ENCODE measurements at places on chromosomes 6 and 20.

GRCh38 chr6:134431421-134431859, 113.5 kb upstream of the SGK1 start:
- no peak for DNase-seq

DNA sequence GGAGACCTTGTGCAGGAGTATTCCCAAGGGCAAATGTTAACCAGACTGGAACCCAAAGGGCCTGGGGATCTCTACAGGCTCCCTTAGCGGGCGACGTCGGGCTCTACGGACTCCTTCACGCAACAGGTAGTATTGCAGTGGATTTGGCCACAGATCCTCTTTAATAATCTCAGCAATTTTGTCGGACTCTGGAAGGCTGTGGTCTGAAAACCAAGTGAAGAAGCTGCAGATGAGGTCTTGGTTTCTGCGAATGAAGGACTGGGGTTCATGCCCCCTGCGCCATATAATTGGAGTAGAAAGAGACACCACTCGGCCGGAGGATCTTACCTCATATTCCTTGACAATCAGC, 1.3 kb downstream of the TSPYL1 start:
- no peak for DNase-seq

DNA sequence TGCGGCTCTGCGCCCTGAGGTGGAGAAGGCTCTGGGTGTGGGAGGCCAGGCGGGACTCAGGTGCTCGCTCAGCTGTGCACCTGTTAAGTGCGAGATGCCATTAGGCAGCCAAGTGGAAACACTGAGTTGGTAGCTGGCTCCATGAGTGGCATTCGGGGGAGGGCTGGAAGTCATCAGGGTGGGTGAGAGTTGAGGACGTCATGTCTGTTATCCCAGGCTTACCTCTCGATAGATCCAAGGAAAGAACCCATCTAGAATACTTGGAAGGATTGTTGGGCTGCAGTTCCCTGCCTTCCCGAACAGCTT, 41.3 kb downstream of the TAF8 start:
- DNase-seq = no peak

DNA sequence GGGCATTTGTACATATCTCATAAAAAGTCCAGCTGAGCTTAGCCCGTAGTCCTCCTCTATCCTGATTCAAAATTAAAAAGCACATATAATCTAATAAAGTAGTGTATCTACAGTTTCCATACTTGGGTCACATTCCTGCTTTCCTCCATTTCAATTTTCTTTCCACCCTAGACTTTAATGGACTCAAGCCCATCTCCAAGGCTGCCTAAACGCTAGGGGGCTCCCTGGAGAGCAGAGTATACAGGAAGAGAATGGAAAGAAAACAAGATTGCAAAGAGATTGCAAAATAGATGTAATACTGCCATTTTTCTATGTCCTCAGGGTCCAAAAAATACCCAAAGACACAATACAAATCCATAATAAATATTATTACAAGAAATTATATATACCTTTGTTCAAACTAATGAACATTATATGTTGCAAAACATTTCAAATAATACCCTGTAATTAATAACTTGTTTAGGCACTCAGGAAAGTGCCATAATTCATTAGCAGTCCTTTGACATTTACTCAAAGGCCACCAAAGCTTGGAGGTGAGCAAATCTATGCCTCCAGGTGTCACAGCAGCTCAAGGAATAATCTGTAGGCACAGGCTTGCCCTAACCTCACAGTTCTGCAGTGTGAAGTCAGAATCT, 2.4 kb upstream of the MCM3 start:
- DNase-seq = no peak

- no peak for DNase-seq
Observed at GRCh38 chr6:167090171-167090570, 32.7 kb upstream of the CCR6 start.

- no peak for DNase-seq
Observed at GRCh38 chr20:10125757-10126156, 91.0 kb downstream of the ANKEF1 start.

DNA sequence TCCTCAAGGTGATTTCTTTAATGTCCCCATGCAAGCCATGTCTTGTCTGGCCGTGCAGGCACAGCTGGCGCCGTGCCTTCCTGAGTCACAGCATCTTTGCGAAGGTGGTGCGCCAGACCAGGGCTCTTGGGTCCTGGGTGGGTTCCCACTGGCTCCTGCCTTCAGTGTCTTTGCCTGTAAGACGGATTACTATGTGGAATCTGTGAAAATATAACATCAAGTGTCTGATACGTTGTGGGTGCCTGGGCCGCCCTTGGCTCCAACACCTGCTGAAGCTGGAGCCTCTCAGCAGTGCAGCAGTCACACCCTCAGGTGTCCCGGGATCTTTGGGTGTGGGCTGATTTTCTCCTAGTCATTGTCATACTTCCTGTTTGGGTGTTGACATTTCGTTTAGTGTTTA, 3.2 kb downstream of the OSBPL2 start:
- DNase-seq = no peak

Data from activated CD8-positive, alpha-beta memory T cell treated with anti-CD3 and anti-CD28 coated beads, Interleukin-2, amount 50 U/mL, for 48 hours (primary cell).